ENCODE measurements at places on chromosomes 12 and 14. TPM values are rescaled to one million over a fixed set of nuclear protein-coding genes. Genes with fewer than 3 reads are reported as not detected.

GRCh38 chr12:124484526-124484953, 82.9 kb downstream of the NCOR2 start:
- no peak for DNase-seq
- H3K27me3 ChIP-seq, result peaks cover 3% of the 10 kb centered on the region
- H3K27ac ChIP-seq, result no peak overlapping the region
- peaks cover 10% of the 10 kb centered on the region for H3K36me3 ChIP-seq
- no peak overlapping the region for H3K4me3 ChIP-seq
- H3K4me1 ChIP-seq, result peaks cover 18% of the 10 kb centered on the region

GRCh38 chr12:102033991-102034745, 27.6 kb downstream of the WASHC3 start:
- H3K27me3 ChIP-seq, result no peaks in the 10 kb centered on the region
- peaks cover 9% of the 10 kb centered on the region for H3K4me1 ChIP-seq
- H3K4me3 ChIP-seq, result no peak overlapping the region
- no peak for DNase-seq

DNA sequence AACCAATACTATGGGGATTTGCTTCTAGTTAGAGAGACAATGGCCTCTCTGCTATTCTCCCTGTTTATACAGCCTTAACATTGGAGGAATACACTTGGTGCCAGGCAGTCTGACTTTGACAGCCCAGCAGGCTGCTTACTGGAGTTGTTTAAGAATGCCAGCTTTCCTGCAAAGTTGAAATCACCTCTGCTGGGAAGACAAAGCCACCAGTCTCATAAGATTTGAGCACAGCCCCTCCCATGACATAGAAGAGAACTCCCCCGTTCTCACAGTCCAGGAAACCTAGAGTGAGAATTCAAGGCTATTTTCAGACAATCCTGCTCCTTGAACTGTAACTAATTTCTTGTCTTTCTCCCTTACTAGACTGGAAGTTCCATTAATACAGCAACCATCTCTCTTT, 21.1 kb upstream of the CATSPERB start:
- no peak overlapping the region for H3K27ac ChIP-seq
- no peak for DNase-seq
- H3K4me1 ChIP-seq, result no peaks in the 10 kb centered on the region
- no peak overlapping the region for H3K4me3 ChIP-seq

- no peaks in the 10 kb centered on the region for H3K4me1 ChIP-seq
- DNase-seq, result no peak
- 0 out of 2 replicates have a peak, but pooled peaks cover 5% of the 10 kb centered on the region for H3K36me3 ChIP-seq
Observed at GRCh38 chr12:117450209-117450608, 88.8 kb upstream of the NOS1 start.

GRCh38 chr12:128820253-128820652, 3.5 kb downstream of the SLC15A4 start:
- H3K27ac ChIP-seq, result no peak overlapping the region
- peaks cover 58% of the 10 kb centered on the region for H3K4me1 ChIP-seq
- H3K27me3 ChIP-seq, result peaks cover 2% of the 10 kb centered on the region
- peaks cover 10% of the 10 kb centered on the region for H3K36me3 ChIP-seq
- DNase-seq, result no peak
- H3K4me3 ChIP-seq, result no peak overlapping the region

DNA sequence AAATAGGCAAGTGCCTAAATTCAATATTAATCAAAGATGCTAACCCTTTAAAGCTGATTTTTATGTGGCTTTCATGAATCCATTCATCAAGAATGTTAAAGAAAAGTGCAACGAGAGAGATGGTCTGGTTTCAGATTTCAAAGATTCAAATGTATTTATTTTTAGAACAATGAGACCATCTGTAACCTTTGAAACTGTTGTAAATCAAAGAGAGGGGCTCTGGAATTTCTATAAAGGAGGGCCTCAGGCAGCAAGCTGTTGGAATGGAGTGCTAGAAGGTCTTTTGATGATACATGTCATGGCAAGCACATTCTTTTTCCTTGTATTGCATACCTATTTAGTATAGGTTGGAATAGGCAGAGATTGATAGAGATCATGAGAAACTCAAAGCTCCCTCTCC, 433.0 kb downstream of the LRIG3 start:
- no peaks in the 10 kb centered on the region for H3K27me3 ChIP-seq
- H3K4me3 ChIP-seq, result no peak overlapping the region

DNA sequence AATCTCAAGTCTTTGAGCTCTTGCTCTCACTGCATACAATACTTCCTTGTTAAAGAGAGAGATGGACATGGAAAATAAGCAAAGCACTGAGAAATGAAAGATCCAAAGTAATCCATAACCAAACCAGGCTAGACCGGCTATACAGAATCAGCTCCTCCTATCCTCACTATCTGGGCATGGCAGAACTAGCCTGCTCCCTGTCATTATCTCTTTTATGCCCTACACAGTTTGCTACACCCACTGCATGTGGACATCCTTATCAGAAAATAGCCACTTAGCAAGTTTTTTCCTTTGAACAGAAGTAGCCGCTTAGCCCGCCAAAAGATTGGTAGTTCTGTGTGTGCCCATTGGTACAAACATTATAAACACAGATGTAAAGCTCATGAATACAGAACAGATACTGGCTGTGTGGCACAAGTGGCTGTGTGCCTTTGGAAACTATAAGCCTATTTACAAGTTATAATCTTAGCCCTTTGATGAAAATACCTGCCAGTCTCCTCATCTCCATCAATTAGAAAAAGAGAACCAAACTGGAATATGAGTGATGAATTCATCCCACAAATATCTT, 34.7 kb downstream of the SPTB start:
- H3K4me3 ChIP-seq, result no peak overlapping the region
- DNase-seq, result no peak
- H3K36me3 ChIP-seq, result no peaks in the 10 kb centered on the region
- peaks cover 38% of the 10 kb centered on the region for H3K4me1 ChIP-seq
- no peak overlapping the region for H3K27ac ChIP-seq
- H3K27me3 ChIP-seq, result peaks cover 34% of the 10 kb centered on the region

DNA sequence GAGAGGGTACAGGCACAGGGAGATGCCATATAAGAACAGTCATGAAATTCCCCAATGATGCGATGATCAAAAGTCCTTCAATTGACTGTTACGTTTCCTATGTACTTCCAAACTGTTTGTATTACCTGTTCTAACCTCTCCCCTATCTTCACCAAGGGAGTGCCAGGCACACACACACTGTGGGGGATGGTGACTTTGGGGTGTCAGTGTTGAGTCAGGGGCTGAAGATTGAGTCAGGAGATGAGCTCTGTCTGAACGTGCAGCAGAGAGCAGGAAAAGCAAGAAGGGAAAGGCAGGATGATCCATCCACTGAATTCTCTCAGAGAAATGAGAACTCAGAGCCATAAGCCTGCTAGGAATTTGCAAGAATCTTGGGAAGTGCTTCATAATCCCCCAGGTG, 153.4 kb downstream of the EFCAB11 start:
- no peak overlapping the region for H3K4me3 ChIP-seq
- peaks cover 20% of the 10 kb centered on the region for H3K4me1 ChIP-seq
- H3K36me3 ChIP-seq, result no peaks in the 10 kb centered on the region

DNA sequence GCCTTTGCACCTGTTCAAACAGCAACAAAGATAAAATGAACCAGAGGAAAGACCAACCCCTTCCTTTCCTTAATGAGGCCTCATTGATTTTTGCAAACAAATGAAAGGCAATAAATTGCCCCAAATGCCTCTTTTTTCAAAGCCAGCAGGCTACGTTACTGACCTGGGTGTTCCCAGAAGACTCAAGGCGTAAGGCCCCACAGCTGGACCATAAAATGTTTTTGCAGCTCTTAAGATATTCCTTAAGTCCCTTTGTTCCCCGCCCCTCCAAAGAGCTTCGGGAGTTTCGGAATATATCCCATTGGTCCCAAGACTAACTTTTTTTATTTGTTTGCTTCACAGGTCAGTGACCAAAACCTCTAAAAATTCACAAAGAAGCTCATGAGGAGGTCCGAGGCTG, 462.9 kb upstream of the PRICKLE1 start:
- H3K4me3 ChIP-seq, result no peak overlapping the region
- H3K4me1 ChIP-seq, result no peaks in the 10 kb centered on the region

GRCh38 chr12:7642876-7643309, 22.8 kb downstream of the APOBEC1 start:
- no peaks in the 10 kb centered on the region for H3K36me3 ChIP-seq
- peak; percentile 26 for DNase-seq
- peaks cover 13% of the 10 kb centered on the region for H3K4me1 ChIP-seq
- H3K27ac ChIP-seq, result no peak overlapping the region

GRCh38 chr12:62697893-62698292, 231.3 kb downstream of the MON2 start:
- H3K4me3 ChIP-seq, result no peak overlapping the region
- peak overlapping the region; percentile 85 for H3K27ac ChIP-seq
- DNase-seq, result no peak
- no peaks in the 10 kb centered on the region for H3K27me3 ChIP-seq

DNA sequence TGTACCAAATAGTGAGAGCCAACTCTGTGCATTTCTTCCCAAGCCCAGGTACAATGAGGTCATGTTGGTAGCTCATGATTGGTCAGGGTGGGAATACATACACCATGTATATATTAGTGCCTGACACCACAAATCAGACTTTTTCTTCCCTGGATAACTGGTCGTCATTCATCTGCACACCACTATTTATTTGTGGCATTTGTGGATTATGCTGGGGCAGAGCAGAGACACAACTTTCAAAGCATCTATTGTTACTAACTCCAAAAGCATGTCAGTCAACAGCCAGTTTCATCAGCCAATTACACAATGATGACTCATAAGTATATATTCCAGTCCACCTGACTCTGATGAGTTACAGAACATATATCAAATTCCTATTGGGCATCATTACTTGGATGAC, 181.7 kb downstream of the ADAMTS20 start:
- no peaks in the 10 kb centered on the region for H3K4me1 ChIP-seq
- H3K27me3 ChIP-seq, result peaks cover 3% of the 10 kb centered on the region
- DNase-seq, result no peak
- H3K27ac ChIP-seq, result no peak overlapping the region
- H3K4me3 ChIP-seq, result no peak overlapping the region
- H3K36me3 ChIP-seq, result no peaks in the 10 kb centered on the region

DNA sequence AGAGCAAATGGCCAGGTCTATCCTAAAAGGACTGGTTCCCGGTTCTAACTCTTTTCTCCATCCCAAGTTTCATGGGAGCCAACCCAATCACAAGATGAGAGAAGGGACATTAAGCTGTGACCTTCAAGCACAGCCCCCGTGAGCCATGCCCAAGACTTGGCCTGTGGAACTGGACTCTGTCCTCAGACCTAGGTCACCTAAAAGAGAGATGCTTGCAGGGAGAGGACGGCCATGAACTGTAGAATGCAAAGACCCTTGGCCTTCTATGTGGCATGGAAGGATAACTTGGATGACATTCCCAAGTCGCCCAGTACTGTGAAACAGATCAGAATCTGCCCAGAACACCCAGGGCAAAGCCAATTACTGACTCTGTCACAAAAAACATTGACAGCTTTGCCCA, 263.5 kb downstream of the DPF3 start:
- H3K36me3 ChIP-seq, result peaks cover 27% of the 10 kb centered on the region
- peaks cover 39% of the 10 kb centered on the region for H3K4me1 ChIP-seq
- no peak overlapping the region for H3K4me3 ChIP-seq
- DNase-seq, result no peak

DNA sequence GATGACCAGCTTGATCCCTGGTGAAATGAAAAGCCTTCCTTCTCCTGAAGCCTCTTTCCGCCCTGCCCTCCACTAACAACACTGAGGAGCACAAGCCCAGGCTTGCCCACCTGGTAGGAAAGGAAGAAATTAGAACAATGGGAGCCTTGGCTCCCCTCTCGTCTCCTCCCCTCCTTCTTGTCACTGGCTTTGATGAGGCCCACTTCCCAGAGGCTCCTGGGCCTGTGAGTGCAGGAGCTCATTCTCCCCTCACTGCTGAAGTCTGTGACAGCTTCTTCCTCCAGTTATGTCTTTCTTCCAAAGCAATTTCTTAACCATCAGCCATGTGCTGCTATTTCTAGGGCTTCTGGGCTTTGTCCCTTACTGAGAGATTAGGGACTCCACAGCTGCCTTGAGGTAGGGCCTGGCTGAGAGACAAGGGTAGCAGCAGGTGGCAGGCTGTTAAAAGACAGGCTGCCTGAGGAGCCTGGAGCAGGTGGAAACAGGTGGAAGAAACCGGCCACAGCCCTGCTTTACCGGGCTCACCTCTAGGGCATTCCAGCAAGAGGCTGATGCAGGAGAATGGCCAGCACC, 53.6 kb upstream of the SRSF5 start:
- DNase-seq, result no peak
- peaks cover 23% of the 10 kb centered on the region for H3K4me1 ChIP-seq
- H3K27me3 ChIP-seq, result peaks cover 5% of the 10 kb centered on the region
- no peak overlapping the region for H3K4me3 ChIP-seq

DNA sequence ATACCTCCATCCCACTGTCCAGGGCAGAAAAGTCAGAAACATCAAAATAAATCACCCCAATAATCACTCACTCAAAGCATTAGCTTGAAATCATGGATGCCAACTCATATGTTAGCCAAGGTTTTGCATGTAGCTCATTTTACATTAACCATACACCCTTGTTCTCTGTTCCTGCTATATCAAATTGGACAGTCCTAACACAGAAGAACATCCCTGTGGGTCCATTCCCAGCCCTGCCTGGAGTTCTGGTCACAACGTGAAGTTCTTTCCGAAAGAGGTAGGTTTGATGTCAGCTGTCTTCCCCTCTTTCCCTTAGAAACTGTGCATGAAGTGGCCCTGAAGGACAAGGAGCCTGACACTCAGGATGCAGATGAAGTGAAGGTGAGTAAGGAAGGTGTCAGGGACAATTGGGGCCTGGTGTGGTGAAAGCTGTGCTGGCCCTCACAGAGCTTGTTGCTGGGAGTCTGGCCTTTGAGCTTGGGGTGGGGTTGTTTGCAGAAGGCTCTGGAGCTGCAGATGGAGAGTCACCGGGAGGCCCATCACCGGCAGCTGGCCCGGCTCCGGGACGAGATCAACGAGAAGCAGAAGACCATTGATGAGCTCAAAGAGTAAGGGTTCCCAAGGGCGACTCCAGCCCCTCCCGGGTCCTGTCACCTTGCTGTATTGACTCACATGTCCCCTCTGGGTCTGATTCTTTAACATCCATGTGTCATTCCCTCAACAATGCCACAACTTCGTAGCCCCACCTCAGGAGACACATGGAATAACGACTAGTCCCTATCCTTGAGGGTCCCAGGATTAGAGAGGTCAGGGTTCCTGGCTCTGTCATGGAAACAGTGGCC, 15.0 kb upstream of the PIP4K2C start:
- peaks cover 7% of the 10 kb centered on the region for H3K27me3 ChIP-seq
- no peaks in the 10 kb centered on the region for H3K36me3 ChIP-seq
- peaks cover 10% of the 10 kb centered on the region for H3K4me1 ChIP-seq

GRCh38 chr12:57890191-57891115, 43.9 kb upstream of the CTDSP2 start:
- peak overlapping the region; percentile 84 for H3K27ac ChIP-seq
- H3K4me1 ChIP-seq, result peaks cover 91% of the 10 kb centered on the region
- H3K36me3 ChIP-seq, result no peaks in the 10 kb centered on the region
- 0 out of 2 replicates have a peak overlapping the region, but pooled peaks have one; percentile 25 for H3K4me3 ChIP-seq

GRCh38 chr12:121600702-121601336, 20.0 kb upstream of the KDM2B start:
- no peak for DNase-seq
- H3K27me3 ChIP-seq, result no peaks in the 10 kb centered on the region
- H3K27ac ChIP-seq, result no peak overlapping the region
- H3K4me3 ChIP-seq, result no peak overlapping the region
- 0 out of 2 replicates have a peak, but pooled peaks cover 2% of the 10 kb centered on the region for H3K36me3 ChIP-seq

Gene SLC6A13
- not detected for total RNA-seq

Gene PHLDA1
- total RNA-seq, result 52.3 TPM

Gene FGD6
- 6.0 TPM for total RNA-seq

Gene IL31
- total RNA-seq, result not detected

Gene PRB2
- not detected for total RNA-seq

Gene BHLHE41
- total RNA-seq, result 12.8 TPM

Gene RNASE4
- total RNA-seq, result 4.8 TPM

Gene SLC41A2
- 8.5 TPM for total RNA-seq

Gene RNF31
- 46.3 TPM for total RNA-seq

Gene BCL11B
- total RNA-seq, result not detected

Gene KLRC1
- total RNA-seq, result not detected
